ENCODE measurements at places on chromosomes 2 and 18. TPM values are rescaled to one million over a fixed set of nuclear protein-coding genes. Genes with fewer than 3 reads are reported as not detected.
A peak's percentile ranks its signal among the peaks of the same experiment; 100 is the strongest.

PID1 gene
- 30.2 TPM for total RNA-seq

DYNC1I2 gene
- total RNA-seq: 107 TPM

- no peak for DNase-seq
Measured at GRCh38 chr2:191451116-191451515, 205.9 kb downstream of the MYO1B start.

DNA sequence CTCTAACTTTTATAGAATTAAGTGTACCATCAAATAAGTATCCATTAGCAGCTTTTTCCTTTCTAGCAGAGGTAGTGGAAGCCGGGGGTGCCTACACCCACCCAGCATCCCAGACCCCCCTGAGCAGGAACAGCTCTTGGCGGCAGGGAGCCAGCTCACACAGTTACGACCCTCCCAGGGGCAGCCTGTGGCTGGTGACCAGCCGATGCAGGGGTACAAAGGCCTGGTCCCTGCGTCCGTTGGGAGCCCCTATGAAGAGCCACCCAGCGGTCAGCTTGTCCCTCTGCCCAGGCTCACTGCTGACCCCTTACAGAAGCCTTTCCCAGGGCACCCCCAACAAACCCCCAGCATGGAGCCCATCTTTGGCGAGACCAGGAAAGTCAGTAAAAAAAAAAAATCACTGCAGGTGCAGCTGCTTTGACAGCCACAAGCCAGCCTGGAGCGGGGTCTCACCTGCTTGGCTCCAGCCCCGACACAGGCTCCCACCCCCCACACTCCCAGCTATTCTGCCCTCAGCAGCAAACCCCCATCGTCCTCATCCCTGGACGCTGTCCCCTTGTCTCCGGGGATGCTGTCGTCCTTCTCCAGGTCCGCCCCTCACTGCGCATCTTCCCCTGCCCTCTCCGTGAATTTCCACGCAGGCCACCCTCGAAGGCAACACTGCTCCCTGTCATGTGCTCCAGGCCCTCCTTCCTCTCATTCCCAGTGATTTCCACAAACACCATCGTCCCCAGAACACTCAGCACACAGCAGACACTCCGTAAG is 43.1 kb downstream of the GPC1 start:
- DNase-seq: peak; percentile 14

DNA sequence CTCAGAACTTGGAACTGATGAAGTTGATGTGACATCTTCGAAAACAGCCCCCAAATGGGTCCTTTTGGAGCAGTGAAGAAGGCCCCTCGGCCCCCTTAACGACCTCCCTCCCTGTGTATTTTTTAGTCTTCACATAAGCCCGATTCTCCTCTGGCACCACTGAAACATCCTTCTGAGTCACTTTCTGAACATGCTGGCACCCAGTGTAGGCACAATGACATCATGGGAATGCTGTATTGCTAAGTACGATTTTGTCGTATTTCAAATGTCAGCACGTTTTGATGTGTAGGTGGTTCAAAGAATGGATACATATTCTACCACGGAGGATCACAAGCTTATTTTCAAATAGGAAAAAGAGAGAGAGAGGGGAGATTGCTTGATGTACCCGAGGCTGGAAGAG is 111.7 kb upstream of the RIOK3 start:
- no peak for DNase-seq

DNA sequence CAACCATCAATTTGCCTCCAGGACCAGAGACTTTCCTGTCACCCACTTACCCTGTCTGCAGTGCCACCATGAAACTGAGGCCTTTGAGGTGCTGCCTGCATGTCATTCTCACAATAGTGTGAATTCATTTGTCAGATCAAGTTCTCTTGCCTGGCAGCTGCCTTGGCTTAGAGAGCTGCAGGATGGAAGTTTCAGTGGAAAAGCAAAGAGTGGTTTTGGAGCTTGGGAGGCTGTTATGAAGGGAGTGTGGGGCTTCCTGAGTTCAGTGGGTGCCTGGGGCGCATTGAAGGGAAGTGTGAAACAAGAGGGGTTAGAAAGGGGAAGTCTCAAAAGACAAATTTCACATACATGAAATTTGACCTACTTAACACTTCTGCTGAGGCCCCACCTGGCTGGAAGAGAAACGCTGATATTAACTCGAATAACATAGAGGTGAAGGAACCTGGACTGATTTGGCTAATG is 7.9 kb upstream of the LBH start:
- DNase-seq: no peak

DNA sequence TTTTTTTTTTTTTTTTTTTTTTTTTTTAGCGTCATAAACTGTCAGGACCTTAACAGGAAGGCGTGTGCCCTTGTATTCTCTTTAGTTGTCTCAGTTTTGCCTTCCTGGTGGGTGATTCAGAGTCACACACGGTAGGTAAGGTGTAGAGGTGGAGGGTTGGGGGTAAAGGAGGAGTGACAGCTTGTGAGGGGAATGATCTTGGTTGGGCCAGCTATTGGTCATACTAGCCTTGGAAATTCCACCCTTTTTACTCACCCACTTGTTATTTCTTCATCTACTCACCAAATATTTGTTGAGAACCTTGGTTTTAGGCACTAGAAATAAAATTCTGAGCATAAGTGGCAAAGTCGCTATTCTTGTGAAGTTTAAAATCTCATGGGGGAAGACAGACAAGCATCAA is 22.2 kb downstream of the SMIM21 start:
- no peak for DNase-seq

GRCh38 chr18:27075828-27076227 is 109.3 kb downstream of the CHST9 start:
- no peak for DNase-seq

GRCh38 chr2:8752385-8752784 is 70.5 kb downstream of the ID2 start:
- no peak for DNase-seq

- no peak for DNase-seq
Measured at GRCh38 chr2:241110607-241111439, 8.7 kb upstream of the MTERF4 start.

DNA sequence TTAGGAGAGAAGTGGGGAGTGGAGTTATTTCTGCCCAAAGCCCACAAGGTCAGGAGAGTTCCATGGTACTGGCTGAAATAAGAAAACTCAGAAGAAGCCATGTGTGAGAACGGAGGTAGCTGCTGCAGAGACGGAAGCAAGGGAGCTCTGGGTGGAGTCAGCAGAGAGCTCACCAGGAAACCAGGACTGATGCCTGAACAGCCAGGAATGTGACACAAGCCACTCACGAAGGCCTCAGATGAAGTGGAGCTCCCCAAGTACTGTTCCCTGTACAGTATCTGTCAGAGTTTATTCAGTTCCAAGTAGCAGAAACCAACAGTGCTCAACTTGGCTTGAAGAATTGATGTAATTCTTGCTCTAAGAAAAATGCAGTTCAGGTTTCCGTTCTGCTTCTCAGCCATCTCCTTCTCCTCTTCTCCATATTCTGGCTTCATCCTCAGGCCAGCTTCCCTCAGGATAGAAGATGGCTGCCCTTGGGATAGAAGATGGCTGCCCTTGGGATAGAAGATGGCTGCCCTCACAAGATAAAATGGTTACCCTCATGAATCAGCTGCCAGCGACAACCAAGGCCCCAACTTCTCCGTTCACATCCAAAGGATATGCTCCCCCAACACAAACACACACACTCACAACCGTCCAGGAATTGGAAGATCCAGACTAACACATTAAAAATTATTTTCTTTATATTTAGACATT is 117.4 kb upstream of the SH3BP4 start:
- no peak for DNase-seq
